ENCODE measurements at places on chromosomes 11 and 22.

DNA sequence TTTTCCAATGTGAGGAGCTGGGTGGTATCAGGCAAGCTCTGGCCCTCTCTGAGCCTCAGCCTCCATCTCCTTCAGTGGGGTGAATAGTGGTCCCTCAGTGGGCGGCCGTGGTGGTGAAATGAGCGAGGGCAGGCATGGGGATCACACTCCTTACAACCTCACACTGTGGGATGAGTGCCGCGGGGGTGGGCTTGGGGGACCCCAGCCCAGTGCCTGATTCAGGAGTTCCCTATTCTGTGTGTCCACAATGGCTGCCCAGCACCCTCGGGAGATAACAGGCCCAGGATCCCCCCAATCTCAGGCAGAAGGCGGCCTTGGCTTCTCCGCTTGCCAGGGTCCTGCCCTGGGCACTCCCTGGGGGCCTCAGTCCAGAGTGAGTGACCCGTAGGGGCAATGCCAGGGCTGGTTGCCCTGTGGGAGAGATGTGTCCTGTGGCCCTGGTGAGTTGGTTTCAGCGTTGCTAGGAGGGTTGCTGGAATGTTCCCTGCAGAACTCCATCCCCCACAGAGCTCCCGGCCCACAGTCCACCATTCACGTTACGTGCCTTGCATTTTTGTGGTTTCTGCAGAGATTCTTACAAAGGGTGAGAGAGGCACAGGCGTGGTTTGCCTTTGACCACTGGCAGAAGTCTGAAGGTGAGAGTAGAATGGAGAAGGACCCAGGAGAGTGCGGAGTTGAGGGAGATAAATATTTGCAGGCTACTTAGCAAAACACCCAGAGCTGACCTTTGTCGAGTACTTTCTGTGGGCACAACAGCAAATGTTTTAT is 2.9 kb downstream of the ALDH3B1 start:
- no peak for DNase-seq

- no peak for DNase-seq
These were observed 20.0 kb downstream of the MTFP1 start for GRCh38 chr22:30445438-30446145.

- no peak for DNase-seq
These were observed 19.5 kb downstream of the CTSC start for GRCh38 chr11:88318017-88318416.

DNA sequence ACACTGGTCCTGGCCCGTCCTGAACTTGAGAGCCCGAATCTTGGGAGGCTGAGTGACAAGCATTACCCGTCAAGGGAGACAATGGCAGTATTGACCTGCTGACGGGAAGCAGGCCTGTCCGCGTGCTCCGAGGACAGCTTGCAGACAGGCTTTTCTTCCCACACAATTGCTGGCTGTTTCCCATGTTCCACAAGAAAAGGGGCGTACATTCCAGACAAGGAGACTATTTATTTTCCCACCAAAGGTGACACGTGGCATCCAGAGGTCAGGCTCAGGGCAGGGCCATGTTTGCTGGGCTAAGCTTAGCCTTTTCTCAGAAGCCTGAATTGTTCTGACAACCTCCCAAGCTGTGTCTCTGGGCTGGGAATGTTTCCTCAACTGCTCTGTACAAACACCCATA is 86.9 kb upstream of the SPON1 start:
- DNase-seq: no peak

DNA sequence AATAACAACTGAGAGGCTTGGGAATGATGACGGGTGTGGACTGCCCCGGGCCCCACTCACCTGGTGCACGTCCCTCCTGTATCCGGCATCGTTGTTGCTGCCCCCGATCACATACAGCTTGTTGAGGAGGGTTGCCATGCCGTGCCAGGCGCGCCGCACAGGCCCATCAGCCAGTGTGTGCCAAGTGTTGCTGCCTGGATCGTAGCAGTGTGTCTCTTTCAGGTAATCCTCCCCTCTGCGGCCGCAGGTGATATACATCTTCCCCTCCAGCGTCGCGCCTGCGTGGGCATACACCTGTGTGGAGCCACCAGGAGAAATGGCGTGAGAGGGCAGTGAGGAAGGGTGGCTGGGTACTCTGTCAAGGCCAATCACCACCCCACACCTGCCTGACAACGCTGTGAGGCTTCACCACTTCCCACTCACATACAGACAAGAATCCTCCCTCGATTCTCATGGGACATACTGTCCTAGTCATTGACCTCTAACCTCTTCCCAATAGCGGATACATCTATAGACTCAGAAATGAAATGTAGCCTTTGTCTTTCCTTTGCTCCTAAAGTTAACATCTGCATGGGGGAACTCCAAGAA is 8.9 kb upstream of the SCARF2 start:
- no peak for DNase-seq

DNA sequence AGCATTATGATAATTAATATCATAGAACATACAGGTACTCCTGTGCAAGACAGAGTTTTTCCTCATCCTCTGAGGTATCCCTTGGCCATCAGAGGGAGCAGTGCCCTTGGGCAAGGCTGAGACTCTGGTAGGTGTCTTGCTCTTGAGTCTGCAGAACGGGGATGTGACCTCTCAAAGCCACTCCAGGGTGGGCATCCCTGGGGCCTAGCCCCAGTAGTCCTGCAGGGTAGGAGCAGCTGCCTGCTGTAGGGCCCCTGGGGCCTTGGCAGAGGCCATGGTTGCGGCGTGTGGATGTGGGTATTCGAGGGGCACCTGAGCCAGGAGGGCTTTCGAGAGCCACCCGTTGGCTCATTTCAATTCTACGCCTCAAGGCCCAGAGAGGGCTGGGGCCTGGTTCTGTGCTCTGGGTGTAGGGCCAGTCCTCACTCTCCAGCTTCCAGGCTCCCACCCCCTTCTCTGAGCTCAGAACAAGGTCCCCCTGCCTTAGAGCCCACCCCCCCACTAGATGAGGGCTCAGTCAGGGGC is 7.7 kb upstream of the OMP start:
- DNase-seq: no peak

GRCh38 chr11:1146365-1146764 is 11.4 kb upstream of the MUC5AC start:
- DNase-seq: no peak

DNA sequence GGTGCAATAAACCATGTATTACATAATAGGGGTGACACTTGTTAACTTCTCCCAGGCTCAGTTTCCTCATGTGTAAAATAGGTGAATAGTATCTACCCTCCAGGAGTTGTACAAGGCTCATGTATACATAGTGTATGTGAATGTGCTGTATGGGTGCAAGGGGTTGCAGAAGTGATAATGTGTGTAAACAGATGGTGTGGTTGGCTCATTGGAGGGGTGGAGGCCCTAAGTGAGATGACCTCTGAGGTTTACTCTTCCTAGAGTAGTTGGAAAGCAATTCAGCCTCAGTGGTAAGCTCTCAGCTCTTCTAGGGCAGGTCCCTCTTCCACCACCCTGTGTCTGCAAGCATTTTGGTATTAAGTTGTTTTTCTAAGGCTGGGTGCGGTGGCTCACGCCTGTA is 102.4 kb downstream of the PTPRJ start:
- DNase-seq: no peak

DNA sequence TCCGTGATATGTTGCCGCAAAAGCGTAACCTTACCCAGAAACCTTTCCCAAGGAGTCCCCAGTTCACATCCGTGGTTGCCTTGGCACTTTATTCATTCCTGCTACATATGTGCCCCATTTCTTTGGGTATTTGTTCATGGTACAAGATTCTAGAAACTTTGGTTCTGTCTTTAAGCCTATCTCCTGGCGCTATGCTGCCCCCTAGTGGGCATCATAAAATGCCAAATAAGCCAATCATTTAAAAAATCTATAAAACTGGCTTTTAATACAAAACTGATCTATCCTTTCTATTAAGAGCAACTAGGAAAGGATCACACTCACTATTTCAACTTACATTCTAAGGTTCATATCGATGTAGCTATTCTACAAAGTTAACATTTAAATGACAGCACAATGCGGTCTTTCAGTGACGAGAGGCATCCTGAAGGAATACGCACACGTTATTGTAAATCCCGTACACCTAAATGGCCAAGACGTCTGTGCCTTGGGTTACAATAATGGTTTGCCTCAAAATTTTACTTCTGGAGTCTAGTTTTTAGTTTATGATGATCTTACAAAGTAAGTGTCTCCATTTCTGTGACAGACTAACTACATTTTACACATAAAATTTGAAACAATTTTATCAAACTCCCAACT is 16.2 kb downstream of the PIWIL3 start:
- DNase-seq: no peak

GRCh38 chr11:85299258-85299942 is 327.7 kb downstream of the DLG2 start:
- DNase-seq: no peak

DNA sequence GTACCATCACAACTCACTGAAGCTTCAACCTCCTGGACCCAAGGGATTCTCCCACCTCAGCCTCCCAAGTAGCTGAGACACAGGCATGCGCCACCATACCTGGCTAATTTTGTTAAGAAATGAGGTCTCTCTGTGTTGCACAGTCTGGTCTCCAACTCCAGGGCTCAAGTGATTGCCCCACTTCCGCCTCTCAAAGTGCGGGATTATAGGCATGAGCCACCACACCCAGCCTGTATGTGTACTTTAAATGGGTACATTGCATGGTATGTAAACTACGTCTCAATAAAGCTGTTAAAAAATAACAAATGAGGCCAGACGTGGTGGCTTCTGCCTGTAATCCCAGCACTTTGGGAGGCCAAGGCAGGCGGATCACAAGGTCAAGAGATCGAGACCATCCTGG is 36.2 kb upstream of the DDX6 start:
- no peak for DNase-seq

GRCh38 chr11:15113381-15113780 is 1.3 kb upstream of the INSC start:
- no peak for DNase-seq

DNA sequence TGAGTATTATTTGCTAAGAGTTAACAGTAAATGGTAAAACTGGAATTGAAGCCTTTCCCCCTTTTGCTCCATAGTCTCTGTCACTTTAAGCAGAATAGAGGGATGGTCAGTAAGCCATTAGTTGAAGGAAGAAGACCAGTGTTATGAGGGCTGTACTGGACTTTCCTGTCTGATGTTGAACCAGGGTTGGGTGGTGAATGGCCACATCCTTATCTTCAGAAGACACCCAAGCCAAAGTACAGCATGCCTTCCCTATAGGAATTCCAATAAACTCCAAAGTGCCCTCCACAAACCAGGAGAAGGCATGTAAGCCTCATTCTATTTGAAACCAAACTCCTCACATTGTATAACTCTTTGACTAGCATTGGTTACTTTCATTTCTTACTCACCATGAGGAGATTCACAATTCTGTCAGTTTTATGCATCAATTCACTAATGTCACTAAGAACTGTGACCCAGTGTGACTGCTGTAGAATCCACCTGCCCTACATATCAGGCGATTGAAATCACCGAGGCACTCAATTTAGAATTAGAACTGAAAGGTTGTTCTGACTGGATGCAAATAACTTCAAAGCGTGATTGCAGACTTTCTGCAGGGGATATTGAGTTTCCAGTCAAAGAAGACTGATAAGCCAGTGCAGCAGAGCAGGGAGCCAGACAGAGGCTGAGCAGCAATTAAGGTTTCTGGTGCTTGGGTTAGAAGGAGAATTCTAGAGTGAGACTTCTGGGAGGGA is 107.1 kb upstream of the DDI1 start:
- DNase-seq: no peak

- no peak for DNase-seq
These were observed 479.1 kb downstream of the OPCML start for GRCh38 chr11:133053124-133053776.

- DNase-seq: no peak
These were observed 9.5 kb downstream of the SNAP29 start for GRCh38 chr22:20868025-20868962.

GRCh38 chr11:15091625-15092024 is 18.2 kb downstream of the CALCB start:
- DNase-seq: peak; percentile 82

GRCh38 chr22:39220890-39221850 is 23.6 kb downstream of the PDGFB start:
- no peak for DNase-seq

DNA sequence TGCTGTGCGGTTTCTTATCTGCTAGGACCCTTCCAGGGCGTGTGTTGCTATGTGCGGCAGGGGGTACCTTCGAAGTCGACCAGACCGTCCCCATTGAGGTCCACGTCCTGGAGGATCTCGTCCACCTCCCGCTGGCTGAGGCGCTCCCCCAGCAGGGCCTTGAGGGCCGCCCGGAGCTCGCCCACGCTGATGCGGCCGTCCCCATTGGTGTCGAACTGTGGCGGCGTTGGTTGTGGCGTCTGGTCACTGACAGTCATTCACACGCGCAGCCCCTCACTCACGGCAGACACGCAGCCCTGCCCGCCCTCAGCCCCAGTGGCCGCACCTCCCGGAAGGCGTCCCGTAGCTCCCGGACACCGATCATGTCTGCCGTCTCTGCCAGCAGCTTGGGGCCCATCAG is 3.5 kb downstream of the CABP2 start:
- no peak for DNase-seq

GRCh38 chr11:70828593-70829082 is 423.7 kb downstream of the SHANK2 start:
- DNase-seq: no peak

DNA sequence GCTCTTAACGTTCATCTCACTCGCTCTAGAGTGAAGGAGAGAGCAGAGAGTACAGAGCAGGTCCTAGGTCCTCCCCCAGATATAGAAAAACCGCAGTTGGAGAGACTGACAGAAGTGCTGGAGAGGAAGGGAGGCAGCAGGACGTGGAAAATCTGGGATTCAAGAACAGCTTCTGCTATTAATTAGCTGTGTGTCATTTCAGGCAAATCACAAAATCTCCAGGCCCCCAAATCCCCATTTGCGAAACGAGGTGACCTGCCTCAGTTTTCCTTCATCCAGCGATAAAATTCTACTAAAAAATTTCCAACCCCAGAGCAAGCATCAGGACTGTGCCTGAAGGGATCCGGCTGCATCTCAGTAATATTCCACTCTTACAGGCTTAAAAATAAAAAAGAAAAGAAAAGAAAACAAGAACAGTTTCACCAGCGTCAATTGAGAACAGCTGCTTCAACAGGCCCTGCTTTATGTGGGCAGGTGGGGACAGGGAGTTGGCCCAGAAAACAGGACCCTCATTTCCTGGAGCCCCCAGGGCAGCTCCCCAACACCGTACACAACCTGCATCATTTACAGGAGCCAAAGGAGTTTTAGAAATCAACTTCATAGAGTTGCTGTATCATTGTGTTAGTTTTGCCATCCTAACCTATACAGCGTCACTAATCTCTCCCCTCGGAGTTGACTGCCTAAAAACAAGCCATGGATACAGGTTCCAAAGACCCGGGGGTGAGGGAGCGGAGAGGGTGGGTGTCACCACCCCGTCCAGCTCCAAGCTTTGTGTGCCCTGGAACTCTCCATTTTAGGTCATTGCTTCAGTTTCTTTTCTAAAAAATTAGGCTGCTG is 2.3 kb upstream of the MALAT1 start:
- DNase-seq: no peak

- no peak for DNase-seq
These were observed 54.8 kb downstream of the CHST1 start for GRCh38 chr11:45610627-45611026.

- no peak for DNase-seq
These were observed 30.7 kb downstream of the EHF start for GRCh38 chr11:34651551-34651950.

- DNase-seq: no peak
These were observed 28.0 kb downstream of the KCNJ1 start for GRCh38 chr11:128839081-128839480.

GRCh38 chr11:45176996-45177395 is 30.6 kb downstream of the PRDM11 start:
- no peak for DNase-seq

- no peak for DNase-seq
These were observed 60.0 kb upstream of the SPON1 start for GRCh38 chr11:13902523-13902922.

GRCh38 chr11:65572356-65573051 is at the start of gene FAM89B:
Gene FAM89B (plus strand): TSS chr11:65572538. CDS start chr11:65572670, 132 bp downstream.
- DNase-seq: no peak

Data from NCI-H1436 treated with DMSO at 0.1 percent for 48 hours (cell line).